ENCODE measurements at places on chromosomes 5 and 9.

DNA sequence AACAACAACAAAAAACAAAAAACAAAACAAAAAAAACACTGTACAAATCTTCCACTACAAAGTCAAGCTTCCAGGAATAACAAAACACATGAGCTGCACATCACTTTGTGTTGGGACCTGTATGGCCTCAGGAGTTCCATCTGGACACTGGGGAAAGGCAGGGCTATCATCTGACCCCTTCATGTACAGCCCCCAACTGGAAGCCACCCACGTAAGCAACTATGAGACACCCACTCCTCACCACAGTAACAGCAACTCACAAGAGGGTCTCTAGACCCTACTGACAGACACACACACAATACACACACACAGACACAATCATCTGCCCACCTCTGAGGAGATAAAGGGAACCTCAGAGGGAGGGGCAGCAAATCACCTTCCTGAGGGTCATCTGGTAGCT, 81.7 kb upstream of the LRRTM2 start:
- DNase-seq: no peak

- no peak for DNase-seq
Observed at GRCh38 chr9:120358877-120359276, 221.1 kb downstream of the CDK5RAP2 start.

- DNase-seq: peak; percentile 40
Observed at GRCh38 chr5:179607160-179607931, 16.1 kb downstream of the HNRNPH1 start.

DNA sequence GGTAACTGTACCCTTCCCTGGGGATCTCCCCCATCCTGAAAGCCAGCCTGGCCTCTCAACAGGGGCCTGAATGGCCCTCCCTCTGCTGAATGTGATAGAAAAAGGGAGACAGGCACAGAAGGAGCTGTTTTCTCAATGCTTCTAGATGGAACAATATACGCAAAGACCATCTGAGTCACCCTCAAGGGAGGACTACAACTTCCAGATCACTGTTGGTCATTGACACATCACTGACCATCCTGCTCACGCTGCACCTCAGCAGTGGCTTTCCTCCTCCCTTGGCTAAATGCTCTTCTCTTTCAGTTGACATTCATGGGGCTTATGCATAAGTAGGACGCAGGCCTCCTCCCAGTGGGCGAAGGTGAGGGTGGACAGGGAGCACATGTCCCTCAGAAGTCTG, 112.2 kb upstream of the SHB start:
- no peak for DNase-seq

DNA sequence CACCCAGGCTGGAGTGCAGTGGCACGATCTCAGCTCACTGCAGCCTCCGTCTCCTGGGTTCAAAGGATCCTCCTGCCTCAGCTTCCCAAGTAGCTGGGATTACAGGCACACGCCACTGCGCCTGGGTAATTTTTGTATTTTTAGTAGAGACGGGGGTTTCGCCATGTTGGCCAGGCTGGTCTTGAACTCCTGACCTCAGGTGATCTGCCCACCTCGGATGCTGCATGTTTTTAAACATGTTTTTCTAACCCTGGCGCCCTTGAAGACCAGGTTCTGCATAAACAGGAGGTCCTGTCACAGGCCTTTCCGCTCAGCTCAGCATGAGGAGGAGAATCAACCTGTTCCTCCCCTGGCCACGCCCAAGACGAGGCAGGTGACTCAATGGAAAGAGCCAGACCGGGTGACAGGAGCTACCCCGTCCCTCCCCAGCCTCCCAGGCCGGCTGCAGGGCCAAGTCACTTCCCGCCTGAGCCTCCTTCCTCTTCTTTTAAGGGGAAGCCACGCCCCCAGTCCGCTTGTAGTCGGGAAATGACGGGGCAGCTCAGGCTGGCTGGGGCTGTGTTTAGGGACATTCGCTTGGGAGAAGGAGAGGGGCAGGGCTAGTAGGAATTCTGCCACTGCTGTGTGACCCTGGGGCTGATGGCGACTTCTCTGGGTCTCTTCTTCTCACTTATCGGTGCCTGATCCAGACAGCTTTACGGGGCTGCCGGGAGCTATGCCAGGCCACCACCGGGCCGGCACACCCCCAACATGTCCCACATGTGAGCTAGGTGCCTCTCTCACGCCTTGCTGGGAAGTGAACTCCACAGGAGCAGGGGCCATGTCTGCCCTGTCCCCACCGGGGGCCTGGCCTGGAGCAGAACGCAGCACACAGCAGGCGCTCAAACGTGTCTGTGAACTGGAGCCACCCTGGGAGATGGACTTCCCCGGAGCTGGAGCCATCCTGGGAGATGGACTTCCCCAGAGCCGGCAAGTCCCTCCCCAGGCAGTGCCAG, 6.1 kb downstream of the NOTCH1 start:
- DNase-seq: peak; percentile 52

- DNase-seq: no peak
Observed at GRCh38 chr5:174732036-174733020, 7.9 kb downstream of the MSX2 start.

DNA sequence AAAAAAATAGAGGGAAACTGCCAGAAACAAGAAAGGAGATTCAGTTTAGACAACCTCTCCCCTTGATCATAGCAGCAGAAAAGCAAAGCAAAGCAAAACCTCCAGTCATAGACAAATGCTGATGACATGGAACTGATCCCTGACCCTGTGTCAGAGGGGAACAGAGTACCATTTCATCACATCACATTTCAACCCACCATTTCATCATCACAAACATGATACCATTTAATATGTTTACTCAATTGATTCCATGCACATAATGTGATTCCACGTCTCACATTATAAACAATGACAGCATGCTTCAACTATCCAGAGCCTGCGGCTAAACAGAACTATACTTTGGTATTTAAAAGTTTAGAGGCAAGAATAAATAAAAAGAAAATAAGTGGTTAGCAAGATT, 28.7 kb upstream of the ACOT12 start:
- DNase-seq: no peak

GRCh38 chr9:136584934-136585333, 39.1 kb upstream of the NOTCH1 start:
- no peak for DNase-seq

DNA sequence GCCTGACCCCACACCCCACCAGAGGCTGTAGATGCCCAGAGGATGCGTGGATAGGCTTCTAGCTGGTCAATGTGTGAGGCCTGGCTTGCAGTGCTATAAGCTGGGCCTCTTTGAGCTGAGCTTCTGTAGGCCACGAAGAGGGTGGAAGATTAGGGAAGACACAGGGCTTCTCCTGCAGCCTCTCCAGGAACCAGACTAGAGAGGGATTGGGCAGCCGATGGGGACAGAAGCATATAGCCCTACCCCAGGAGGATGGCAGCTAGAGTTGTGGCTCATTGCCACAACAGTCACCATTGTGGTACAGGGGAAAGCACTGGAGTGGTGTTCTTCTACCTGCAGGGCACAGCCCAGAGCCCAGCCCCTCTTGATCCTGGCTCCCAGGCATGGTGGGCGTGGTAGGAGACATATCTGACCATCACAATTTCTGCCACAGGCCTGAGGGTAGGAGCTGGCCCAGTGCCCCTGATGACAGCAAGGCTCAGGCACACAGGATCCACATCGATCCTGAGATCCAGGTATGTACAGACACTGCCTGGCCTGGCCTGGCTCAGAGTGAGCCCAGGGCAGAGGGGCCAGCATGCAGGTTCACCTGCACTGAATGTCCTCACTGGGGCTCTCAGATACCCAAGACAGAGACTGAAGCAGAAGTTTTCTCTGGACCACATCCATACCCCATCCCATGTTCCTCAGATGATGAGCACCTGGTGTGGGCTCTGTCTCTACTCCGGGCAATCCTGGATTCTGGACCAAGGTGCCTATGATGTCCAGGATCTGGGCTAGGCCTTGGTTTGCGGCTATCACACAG, 8.7 kb downstream of the PDLIM4 start:
- DNase-seq: no peak

GRCh38 chr5:109038209-109038840, 290.6 kb downstream of the FER start:
- DNase-seq: no peak

- DNase-seq: no peak
Observed at GRCh38 chr9:135512904-135513303, 8.3 kb upstream of the LCN1 start.

DNA sequence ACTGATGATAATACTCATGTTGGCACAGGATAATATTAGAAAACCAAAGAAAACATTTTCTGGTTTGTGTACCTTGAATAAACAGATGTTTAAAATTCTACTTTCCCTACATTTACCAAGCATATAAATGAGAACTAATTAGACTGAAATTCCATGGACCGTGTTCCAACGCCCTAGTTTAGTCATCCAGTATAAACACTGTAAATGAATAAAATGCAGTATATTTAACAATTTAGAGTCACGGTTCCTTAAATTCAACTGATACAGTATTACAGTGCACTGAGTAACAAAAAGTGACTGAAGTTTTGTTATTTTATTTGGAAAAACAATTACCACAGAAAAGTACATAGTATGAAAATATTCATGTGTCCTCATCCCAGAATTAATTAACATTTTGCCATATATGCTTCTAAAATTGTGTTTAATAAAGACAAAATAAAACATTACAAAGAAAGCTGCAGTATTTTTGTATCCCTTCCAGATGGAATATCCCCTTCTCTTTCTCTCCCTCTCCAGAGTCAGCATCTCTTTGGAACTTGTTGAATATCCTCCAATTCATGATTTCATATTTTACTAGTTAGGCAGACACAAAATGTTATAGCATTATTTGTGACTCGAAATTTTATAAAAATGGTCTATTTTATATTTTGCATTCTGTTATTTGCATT, 112.5 kb downstream of the HMHB1 start:
- no peak for DNase-seq

- no peak for DNase-seq
Observed at GRCh38 chr9:132042324-132042723, 37.3 kb downstream of the MED27 start.

DNA sequence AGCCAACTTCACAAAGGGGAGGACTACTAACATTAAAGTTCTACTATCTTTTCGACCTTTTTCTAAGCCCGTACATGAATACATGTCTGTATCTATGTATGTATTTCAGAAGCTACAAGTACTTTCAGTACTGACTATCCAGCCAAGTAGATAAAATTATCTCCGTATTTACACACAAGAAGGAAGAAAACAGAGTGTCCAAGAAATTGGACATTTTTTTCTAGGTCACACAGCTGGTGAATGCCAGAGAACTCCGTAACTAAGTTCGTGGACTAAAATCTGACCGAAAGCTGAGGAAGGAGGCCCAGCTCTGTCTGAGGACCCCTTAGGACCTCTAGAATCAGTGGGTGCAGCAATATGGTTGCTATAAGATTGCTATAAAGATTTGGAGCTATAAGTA, 83.4 kb downstream of the MAMDC2 start:
- DNase-seq: no peak

DNA sequence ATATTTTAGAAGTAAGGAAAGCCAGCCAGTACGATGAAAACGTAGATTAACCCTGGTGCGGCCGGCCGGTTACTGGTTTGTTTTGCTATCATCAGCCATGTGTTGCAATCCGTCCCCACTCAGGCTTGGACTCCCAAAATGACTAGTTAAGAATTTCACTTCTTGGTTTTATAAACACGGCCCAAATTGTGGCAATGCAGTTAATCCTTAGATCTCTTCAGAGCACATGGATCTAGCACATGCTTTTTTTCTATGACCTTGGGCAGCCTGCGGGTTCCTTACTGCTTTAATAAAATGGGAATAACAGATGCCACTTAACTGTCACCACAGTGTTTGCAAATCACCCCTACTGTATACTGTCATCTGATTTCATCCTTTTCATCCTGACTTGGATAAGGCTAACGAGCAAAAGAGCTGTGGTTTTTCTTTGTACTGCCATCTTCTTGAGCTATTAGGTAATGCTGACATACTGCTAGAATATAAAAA, 1.5 kb downstream of the NDFIP1 start:
- DNase-seq: peak; percentile 3

GRCh38 chr5:64690417-64691151, at the start of gene SHISAL2B:
Gene SHISAL2B, plus strand, starts transcription at chr5:64690503. Its CDS starts 121 bp downstream, at chr5:64690624.
- DNase-seq: no peak

DNA sequence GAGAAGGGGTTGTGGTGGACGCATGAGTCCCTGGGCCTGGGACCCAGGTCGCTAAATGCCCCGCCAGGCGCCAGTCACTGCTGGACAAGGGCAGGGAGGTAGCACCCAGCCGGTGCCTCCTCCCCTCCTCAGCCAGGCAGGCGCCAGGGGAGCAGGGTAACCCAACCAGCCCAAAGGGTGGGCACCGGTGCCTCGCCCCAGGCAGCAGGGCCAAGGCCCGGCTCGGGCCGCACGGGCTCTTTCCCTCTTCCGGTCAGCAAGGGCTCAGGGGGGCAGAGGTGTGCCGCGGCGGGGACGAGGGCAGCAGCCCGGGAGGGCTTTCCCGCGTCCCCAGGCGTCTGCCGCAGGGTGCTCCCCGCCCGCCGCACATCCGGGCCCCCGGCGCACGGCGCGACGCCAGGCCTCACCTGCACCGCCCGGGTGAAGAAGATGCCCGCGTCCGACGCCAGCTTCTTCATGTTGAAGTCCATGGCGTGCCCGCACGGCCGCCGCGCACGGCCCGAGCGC, 393 bp downstream of the SH3GLB2 start:
- DNase-seq: no peak

GRCh38 chr5:117357886-117358285, 783.3 kb upstream of the SEMA6A start:
- DNase-seq: no peak

DNA sequence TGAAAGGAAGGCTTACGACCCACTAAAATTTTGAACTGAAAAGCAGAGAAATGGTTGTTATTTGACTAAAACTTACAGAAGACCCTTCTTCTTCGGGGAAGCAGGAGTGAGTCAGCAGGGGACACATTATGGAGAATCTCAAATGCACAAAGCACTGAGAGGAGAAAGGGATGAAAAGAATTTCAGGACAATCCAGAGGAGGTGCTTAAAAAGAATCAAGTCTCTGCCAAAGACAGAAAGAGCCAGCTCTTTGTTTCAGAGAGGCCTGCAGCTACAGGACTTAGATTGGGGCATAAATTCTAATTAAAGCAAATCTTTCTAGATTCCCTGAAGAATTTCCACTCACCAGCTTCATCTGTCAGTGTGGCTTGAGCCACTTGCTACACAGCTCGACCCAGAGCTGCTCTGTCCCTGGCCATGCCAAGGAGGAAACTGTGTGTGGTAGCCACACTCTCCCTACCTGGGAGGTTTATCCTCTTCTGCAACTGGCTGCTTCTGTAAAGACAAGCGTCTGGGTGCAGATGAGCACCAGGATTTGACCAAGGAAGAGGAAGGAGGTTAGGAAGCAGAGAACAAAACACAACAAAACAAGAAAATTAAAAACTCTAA, 89.9 kb downstream of the SEMA5A start:
- no peak for DNase-seq

GRCh38 chr5:147073098-147073497, 161.7 kb upstream of the STK32A start:
- no peak for DNase-seq

All from hippocampal formation (tissue), 2 donors.